Calu3 (cell line): ENCODE measurements at places on chromosomes 2 and 18. TPM values are rescaled to one million over a fixed set of nuclear protein-coding genes. Genes with fewer than 3 reads are reported as not detected.

The EN1 gene
- total RNA-seq: 2.3 TPM in 2 replicates

The RAD51AP2 gene
- total RNA-seq: not detected in 2 replicates

The PLCL1 gene
- total RNA-seq: 0.07 TPM in 1 of 2 replicates, not detected in the other

The ZC3H6 gene
- total RNA-seq: 4.4 and 6.6 TPM in 2 replicates

The ASIC4 gene
- 0.17 TPM in 1 of 2 replicates, not detected in the other for total RNA-seq

The PDK1 gene
- total RNA-seq: 13.0 and 16.8 TPM in 2 replicates

The STAT4 gene
- 0.85 and 1.3 TPM in 2 replicates for total RNA-seq

The POTEI gene
- not detected in 2 replicates for total RNA-seq

The OTX1 gene
- total RNA-seq: 7.1 and 8.3 TPM in 2 replicates

The PAIP2B gene
- 3.6 and 4.0 TPM in 2 replicates for total RNA-seq

DNA sequence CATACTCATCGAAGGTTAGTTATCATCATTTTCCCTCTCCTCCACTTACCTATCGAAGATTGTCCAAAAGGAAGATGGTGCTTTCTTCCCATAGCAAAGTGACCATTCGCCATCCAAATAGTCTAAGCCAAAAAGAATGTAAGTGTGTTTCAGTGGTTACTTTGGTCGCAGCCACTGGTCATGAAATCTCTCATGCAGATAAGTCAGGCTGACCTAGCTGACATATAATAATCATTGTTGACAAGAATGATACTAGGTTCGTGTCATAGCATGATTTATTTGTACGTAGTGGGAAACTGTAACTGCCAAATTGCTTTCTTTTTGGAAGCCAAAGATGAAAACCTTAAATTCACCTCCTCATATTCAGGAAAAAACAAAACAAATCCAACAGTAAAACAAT is 89.6 kb upstream of the PMAIP1 start:
- DNase-seq: no peak

- no peak for DNase-seq
These were observed 1051.3 kb upstream of the NRXN1 start for GRCh38 chr2:52083214-52083613.

GRCh38 chr2:174563530-174564282 is 33.9 kb downstream of the WIPF1 start:
- no peak for DNase-seq

GRCh38 chr2:202339071-202339870 is 36.9 kb upstream of the BMPR2 start:
- DNase-seq: no peak

DNA sequence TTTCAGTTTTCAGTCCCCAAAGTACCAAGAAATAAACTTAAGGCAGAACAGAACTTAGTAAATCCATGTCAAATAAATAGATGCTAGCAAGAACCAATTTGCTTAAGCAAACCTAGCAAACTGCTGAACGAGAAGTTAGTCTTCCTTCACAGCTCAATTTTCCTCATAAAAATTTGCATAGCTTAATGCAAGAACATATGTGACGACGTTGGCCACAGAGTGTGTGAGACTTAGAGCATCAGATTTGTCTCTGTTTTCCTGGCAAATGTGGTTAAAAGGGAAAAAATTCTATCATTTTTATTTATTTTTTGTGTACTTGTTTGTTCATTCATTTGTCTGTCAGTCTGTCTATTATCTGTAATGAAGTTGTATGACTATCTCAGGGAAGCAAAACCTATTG is 485.7 kb downstream of the THSD7B start:
- no peak for DNase-seq

DNA sequence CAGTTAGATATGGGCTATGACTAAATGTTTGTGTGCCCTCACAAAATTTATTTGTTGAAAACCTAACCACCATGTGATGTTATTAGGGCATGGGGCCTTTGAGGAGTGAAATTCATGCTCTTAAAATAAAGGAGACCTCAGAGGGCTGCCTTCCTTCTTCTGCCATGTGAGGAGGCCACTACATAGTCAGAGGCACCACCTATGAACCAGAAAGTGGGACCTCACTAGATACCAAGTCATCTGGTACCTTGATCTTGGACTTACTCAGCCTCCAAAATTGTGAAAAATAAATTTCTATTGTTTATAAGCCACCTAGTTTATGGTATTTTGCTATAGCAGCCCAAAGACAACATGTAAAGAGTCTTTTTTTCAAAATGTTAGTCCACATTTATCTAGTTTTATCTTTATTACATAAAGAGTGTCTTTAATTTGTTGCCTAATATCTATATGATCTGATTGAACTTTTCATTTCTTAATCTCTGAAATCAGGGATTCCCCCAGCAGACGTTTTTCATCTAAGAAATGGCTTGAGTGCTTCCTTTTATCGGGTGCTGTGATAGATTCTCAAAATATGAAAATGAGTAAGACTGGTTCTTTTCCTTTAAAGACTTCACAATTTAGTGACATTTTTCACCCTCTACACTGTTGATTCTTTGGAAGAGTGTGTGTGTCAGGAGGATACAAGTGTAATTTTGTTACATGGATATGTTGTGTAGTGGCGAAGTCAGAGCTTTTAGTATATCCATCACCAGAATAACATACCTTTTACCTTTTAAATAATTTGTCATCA is 34.2 kb downstream of the PMS1 start:
- no peak for DNase-seq

DNA sequence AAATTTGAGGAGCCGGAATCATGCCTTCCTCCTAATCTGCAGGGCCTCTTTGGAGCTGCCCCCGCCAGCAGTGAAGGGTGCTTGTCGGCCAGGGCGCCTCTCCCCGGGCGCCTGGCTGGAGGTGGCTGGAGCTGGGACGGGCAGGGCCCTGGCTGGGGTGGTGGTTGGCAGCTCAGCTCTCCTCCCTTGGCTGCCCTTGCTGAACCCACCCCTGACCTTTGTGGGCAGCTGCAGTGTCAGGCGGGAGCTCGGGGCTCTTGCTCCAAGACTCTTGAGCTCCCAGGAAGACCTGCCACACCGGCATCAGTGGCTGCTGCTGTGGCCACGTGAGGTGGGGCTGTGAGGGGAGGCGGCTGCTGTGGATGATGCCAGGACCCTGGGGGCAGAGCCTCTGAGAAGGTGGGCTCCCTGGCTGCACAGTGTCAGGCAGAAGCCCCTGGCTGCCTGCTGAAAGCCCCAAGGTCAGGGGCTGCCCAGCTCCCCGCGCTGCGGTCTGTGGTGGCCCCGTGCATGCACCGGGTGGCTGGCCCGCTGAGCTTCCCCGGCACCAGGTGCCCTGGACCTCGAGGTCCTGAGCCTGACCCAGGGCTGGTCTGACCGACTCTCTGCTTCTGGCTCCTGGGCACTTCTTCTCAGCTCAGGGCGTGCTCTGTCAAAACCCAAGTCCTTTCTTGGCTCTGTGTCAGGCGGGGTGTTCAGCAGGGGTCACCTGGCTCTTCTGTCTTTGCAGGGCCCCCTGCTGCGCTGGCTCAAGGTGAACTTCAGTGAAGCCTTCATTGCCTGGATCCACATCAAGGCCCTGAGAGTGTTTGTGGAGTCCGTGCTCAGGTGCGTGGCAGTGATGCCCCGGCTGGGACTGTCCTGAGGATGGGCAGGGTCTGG is 34.5 kb downstream of the PDIA6 start:
- DNase-seq: no peak

DNA sequence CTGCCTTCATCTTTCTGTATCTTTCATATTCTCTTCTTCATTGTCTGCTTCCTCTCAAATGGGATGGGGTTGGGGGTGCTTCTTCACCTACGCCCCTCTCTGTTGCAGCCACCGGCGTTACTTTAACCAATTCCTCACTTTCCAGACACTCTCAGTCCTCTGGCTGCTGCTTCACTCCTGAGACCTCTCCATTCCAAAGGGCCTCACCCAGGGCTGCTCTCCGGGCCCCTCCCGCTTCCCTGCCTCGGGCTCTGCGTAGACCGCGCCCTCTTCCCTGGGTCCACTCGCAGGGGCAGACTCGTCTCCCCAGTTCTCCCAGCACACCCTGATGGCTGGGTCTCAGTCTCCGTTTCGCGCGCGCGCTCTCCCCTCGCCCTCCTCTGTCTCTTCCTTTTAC is 926 bp downstream of the SERPINB8 start:
- peak; percentile 71 for DNase-seq

- DNase-seq: peak; percentile 54
These were observed 52.5 kb downstream of the AQP4 start for GRCh38 chr18:26813043-26813442.

DNA sequence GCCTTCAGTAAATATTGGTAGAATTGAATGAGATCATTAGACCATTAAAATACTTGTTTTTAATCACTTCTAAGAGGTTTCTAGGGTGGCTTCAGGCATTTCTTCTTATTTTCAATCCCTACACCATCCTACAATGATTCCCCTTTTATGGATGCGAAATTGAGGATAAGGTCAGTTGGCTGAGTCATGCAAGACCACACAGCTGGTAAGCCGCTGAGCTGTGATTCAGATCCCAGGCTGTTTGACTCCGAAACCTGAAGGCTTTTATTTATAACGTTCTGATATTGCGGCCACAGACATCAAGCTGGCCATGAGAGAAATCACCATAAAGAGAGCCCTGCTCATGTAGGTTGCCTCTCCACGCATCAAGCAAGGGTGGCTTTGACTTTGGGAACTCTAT is 133.4 kb downstream of the VAPA start:
- DNase-seq: no peak

DNA sequence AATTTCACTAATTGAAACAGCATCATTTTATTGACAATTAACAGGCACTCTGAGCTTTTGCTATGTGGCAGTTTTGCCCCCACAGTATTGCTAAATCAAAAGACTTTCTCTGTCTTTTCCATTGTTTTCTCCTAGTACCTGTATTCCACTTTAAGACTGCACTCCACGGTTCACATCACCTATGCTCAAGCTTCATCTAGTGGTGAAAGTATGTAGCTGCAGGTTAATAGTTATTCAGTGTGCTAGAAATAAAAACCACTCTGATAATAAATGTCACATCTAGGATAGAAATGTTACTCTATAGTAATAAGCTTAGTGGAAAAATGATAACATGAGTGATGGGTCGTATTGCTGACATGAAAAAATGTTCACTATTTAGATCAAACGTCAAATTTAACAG is 24.6 kb downstream of the ARL6IP6 start:
- DNase-seq: no peak

DNA sequence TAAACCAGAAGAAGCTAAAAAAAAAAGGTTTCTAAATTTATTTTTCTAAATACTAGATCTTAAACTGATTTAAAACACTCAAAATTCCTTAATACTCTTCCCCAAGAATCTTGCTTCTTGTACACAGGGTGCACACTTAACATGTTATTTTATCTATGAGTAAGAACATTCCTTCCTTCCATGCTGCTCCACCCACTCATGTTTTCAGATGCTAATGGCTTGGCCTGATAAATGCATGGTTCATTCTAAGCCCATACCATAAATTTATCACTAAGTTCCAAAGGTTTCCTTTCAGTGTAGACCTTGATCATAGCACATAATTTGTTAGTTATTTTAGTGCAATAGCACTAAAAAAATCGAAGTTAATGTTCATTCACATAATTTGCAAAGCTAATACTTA is 8.1 kb downstream of the FBXO48 start:
- DNase-seq: no peak

- DNase-seq: no peak
These were observed 30.5 kb downstream of the HPCAL1 start for GRCh38 chr2:10333247-10333613.

GRCh38 chr18:21682371-21683051 is 22.1 kb downstream of the ABHD3 start:
- DNase-seq: no peak

GRCh38 chr2:2270808-2271415 is 60.2 kb downstream of the MYT1L start:
- DNase-seq: no peak

GRCh38 chr2:112602917-112603316 is 18.5 kb downstream of the CHCHD5 start:
- DNase-seq: no peak

DNA sequence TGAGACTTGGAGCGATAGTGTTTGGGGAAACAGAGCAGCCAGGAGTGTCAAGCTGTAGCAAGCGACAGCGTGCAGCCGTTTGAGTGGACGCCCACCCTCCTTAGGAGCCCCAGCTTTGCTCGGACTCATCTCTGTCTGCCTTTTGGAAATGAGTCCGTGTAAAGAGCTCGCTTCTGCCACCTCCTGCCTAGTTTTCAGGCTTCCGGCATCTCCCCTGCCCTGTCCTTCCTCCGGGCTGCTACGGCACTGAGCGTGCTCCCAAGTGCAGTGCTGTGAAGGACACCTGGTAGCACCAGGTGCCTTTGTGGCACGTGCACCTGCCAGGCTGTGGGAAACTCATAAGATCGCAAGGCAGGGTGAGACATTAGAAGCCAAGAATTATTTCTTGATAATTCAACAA is 117.1 kb downstream of the RNF144A start:
- no peak for DNase-seq

DNA sequence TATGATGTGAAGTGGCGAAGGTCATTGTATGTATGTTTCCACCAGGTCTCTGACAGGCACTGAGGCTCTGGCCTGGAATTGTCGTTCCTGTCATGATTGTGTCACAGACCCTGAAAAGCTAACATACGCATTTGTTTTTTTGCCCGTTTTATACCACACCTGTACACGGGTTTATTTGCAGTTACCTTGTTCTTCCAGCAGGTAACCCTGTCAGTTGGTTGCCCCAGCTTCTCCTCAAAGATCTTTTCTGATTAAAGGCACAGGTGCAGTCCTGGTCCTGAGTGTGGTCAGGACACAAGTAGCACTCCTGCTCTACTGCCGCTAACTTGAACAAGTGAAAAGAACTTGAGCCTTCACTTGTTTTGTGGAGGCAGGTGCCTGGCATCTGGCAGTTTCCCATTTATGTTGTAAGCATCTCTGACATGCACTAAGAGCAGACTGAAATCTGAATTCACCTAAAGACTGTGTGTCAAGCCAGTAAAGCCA is 19.9 kb downstream of the CD8A start:
- no peak for DNase-seq

GRCh38 chr2:165870346-165870745 is 76.3 kb upstream of the GALNT3 start:
- no peak for DNase-seq

DNA sequence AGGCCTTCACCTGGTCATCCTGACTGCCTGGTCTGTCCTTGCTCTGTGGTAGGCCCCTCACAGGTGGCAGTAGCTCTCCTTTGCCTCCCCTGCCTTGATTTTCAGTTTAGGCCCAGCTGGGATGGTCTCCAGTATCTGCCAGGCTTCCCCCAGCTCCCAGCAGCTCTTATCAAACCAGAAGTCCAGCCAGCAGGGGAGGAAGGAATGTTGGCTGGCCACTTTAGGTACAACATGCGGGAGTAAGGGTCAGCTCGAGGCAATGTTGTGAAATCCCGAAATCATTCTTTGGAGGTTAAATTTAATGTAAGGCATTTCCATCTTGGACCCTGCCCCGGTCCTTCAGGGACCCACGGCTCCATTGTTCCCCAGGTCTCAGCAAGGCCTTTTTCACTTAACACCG is 16.8 kb downstream of the ATP6V1C2 start:
- no peak for DNase-seq
